AG20443 (cell line): ENCODE measurements at places on chromosomes 7 and 10.

DNA sequence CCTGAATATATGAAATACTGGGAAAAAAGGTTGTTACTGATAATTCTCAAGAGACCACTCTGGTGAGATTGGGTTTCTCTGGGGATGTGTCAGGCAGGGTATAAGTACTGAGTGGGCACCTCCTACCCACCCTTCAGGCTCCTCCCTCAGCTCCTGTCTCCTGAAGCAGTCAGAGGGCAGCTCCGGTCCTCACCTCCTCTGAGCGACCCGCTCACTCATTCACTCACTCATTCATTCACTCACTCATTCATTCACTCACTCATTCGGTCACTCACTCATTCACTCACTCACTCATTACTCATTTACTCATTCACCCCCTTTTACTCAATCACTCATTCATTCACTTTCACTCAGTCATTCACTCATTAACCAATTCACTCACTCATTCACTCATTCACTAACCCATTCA lies 6.9 kb upstream of the PFKP start:
- DNase-seq: no peak

GRCh38 chr7:27779873-27780272 lies 39.9 kb downstream of the TAX1BP1 start:
- DNase-seq: no peak

- no peak for DNase-seq
Measured at GRCh38 chr10:52923520-52923919, 150.9 kb upstream of the MBL2 start.

GRCh38 chr10:109126541-109126940 lies 796.8 kb downstream of the XPNPEP1 start:
- no peak for DNase-seq

DNA sequence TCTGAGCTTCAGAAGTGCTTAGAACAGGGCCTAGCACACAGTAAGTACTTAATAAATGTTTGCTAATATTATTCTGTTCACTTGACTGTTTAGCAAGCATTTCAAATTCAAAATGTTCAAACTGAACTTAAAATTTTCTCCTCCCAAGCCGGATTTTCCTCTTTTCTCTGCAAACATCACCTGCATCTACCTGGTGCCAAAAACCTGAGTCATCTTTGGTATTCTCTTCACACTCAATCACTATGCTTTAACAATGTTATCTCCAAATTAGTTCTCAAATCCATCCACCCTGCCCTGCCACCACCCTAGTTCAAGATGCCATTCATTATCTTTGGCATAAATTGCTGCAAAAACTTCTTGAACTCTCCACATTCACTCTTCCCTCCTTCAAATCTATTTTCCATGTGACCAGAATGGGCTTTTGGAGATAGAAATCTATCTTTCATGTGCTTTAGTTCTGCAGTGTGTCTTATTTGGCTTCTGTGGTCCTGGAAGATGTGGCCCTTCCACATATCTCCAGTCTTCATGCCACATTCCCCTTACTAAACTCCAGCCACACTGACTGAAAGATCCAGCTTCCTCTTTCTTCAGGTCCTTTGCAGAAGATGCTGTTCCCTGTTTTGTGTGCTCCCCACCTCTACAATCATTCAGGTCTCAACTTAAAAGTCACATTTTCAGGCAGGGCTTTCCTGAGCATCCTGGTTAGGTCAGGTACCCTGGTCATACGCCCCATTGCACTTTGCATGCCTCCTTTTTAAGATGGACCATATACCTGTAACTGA lies 2.0 kb downstream of the GGCT start:
- no peak for DNase-seq

GRCh38 chr7:71842786-71843185 lies 569.4 kb downstream of the CALN1 start:
- DNase-seq: no peak

- no peak for DNase-seq
Measured at GRCh38 chr10:76281659-76282058, 850.2 kb downstream of the LRMDA start.

- DNase-seq: no peak
Measured at GRCh38 chr7:12582362-12582761, 11.8 kb downstream of the SCIN start.

DNA sequence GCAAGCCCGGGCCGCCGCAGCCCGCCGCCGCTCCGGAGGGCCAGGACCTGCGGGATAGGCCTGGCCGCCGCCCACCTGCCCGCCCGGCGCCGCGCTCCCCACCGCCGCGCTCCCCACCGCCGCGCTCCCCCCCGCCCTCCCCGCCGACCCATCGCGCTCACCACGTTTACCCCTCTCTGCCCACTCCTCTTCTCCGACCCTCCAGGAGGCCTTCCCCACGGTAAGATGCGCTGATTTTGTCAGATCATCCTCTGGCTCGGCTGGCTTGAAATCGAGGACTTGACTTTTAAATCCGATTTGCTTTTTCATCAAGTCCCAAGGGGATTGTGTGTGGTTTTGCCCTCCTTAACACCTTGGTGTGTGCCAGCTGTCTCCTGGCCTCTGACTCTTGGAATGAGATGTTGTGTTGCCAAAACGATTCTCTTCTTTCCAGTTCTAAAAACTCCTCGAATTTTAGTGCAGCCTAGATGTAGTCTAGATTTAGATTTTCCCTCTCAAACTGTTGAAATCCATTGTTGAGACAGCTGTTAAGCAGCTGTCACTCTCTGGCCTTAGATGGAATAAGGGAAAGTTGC lies 738 bp downstream of the POM121 start:
- peak; percentile 10 for DNase-seq

DNA sequence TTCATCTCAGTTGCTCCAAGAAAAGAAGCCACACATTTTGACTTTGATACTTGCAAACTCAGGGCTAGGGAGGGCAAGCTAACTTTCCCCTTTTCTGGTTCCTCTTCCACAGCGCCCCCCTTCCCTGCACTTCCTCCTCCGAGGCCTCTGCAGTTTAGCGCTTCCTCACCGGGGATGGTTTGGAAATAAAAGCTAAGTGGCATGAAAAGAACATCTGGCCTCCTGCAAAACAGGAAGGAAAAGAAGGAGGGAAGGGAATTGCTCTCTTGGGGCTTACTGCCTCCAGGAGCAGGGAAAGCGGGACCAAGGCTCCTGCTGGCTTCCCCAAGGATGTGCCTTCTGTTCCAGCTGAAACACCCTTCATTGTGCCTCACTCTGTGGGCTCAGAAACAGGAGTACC lies 42.3 kb downstream of the PRKCQ start:
- DNase-seq: no peak

DNA sequence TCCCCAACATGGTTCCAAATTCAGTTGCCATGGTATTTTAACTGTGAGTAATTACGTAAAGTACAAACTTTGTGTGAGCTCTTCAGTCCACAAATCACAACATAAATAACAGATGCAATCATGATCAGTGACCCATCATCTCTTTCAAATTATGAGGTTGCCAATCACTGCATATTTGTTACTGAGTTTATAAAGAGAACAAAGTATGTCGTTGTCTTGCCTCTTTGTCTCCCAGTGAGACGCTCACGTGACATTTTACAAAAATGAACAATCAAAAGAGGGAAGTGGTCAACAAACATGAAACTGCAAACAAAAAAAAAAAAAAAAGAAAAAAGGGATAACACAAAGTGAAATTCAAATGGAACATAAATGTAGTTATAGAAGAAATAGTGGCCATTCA lies 122.7 kb upstream of the PDSS1 start:
- no peak for DNase-seq

DNA sequence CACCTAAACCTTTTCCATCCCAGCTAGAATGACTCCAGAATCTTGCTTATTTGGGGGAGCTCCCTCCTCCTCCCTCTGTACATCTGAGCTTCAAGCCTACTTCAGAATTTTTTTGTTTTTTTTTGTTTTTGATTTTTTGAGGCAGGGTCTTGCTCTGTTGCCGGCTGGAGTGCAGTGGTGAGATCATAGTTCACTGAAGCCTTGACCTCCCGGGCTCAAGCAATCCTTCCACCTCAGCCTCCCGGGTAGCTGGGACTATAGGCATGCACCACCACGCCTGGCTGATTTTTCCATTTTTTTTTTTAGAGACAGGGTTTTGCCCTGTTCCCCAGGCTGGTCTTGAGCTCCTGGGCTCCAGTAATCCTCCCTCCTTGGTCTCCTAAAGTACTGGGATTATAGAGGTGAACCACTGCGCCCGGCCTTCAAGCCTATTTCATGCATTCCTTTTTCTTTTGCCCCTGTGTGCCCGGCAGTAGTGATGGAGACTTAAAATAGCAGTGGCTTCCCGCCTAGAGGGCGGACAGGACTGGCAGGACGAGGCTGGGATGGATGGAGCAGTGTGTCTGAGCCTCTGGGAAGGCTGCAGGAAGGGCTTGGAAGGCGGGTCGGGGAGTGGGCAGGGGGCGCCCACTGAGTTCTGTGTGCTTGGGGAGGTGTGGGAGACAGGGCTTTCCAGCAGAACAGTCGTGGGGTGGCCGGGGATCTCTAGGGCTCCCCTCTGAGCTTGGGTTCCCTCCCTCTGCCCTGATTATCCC lies 8.8 kb downstream of the CUX1 start:
- no peak for DNase-seq
